ENCODE measurements at places on chromosomes 12 and 14.

- no peak for DNase-seq
Measured at GRCh38 chr12:94740601-94741362, 90.4 kb upstream of the TMCC3 start.

DNA sequence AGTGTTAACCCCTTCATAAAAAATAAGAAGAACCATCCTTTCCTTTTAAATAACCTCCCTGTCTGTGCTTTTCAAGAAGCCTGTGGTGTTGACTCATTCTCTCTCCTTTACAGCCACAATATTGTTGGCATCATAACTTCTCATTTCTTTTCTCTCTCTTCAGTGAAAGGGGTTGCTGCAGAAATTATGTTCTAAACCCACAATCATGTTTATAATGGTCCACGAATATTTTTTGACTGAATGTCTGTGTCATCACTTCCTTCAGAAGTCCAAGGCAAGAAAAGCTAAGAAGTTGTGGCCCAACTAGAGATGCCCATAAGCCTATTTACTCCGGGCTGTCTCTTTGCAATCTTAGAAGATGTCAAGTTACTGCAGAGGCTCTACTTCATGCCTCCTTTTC, 488.3 kb downstream of the APAF1 start:
- DNase-seq: no peak

DNA sequence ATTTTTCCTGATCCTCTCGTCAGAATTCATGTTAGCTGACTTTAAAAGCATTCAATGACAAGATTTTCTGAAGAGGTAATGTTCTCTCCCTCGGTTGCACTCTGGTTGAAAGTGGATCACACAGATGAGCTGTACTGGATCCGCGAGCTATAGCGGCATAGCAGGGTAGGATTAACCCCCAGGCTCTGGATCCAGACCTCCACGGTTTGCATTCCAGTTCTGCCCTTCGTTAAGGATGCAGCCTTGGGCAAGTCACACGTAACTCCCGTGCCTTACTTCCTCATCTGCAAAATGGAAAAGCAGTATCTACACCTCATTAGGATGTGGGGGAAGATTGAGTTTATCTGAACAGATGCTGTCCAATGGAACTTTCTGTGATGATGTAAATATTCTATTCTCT, 13.8 kb downstream of the CCDC92 start:
- no peak for DNase-seq

DNA sequence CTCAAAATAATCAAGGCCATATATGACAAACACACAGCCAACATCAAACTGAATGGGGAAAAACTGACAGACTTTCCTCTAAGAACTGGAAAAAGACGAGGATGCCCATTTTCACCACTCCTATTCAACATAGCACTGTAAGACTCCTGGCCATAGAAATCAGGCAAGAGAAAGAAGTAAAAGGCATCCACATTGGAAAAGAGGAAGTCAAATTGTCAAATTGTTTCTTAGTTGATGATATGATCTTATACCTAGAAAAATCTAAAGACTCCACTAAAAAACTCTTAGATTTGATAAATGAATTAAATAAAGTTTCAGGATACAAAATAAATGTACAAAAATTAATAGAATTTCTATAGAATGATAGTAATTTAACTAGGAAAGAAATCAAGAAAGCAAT, 11.2 kb downstream of the OR8S1 start:
- DNase-seq: no peak

DNA sequence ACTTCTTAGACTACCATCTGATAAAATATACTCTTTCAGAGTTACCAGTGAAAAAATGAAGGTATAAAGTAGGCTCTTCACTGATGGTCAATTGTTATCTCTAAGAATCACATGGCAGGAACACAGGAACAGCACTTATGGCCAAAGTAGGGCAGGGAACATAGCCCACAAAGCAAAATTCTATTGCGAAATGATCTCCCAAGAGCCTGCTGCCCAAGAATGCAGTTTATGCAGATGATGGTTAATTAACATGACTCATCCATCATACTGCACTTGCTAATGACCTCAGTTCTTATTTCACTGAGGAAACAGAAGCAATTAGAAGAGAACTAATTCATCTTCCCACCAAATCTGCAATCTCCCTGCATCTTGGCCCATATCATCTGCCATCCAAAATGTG, 133.8 kb downstream of the SLC2A13 start:
- DNase-seq: no peak

DNA sequence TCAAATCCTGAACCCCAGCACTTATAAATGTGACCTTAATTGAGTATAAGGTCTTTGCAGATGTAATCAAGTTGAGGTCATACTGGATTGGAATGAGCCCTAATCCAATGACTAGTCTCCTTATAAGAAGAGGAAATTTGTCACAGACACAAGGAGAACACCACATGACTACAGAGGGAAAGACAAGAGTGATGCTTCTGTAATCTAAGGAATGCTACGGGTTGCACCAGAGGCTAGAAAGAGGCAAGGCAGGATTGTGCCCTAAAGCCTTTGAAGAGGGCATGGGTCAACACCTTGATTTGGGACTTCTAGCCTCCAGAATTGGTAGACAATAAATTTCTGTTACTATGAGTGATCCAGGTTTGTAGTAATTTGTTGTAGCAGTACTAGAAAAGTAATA, 135.0 kb downstream of the FOXG1 start:
- no peak for DNase-seq

DNA sequence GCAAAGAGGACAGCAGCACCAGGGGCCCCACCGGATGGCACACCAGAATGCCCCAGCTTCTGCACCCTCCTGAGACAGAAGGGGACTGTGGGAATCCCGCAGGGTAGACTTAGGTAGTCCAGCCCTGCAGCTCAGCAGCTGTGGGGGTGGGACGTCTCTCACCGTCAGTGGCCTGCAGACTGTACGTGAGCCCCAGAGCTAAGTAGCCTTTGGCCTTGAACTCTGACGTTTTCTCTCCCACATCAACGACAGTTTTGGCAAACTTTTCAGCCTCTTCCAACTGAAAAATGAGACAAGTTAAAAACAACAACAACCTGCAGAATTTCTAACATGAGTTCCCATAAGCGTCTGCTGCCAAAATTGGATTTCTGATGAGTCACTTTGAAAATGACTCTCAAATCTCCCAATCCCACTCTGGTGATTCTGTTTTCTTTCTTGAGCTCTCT, 161.4 kb downstream of the TTC7B start:
- DNase-seq: no peak

GRCh38 chr14:63512861-63513260, 30.3 kb downstream of the PPP2R5E start:
- DNase-seq: no peak

DNA sequence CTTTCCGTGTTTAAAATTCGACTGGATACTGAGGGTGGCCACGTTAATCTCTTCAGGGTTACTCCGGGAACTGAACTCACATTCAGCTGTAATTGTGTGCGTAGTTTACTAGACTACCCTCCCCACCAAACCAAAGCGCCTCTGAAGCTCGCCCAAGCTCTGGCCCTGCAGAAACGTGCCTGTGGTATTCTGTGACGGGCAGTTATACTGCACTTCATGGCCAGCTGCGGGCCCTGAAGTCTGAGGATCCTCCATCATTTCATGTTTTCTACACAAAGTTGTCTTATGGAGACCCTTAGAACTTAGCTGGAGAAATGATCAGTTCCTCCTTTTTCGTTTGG, 688 bp downstream of the ZNF26 start:
- DNase-seq: no peak

GRCh38 chr14:101118233-101118632, 214.7 kb upstream of the RTL1 start:
- DNase-seq: no peak

DNA sequence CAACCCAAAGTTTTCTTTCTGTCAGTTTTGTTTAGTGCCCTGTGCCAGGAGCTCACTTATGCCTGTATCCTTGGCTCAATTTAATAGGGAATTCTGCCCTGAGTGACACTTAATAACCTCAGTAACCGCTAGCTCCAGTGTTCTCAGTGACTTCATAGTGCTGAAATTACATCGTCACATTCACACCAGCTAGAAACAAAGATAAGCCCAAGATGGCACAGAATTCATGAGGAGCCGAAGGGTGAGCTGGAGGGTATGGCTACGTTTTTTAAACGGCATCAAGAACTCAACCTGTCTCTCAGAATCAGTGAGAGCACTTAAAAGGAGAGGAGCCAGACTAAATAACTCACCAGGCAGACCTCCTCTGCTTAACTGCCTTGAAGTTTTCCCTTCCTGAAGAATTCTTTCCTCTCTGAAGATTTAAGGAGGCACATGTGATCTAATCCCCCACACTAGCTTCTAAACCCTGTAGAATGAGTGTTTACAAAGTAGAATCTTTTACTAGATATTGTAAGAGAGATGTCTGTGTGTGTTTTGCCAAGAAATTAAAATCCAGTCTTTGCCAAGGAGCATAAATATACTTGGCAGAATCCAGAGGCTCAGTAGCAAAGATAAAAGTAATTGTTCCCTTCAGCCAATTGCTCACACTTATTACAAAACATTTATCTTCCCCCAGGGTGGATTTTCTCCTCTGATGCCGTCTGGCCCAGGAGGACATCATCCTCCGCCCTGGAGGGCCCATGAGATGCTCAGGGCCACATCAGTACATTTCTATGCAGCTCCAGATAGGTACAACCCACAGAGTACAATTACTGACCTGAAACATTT, 37.3 kb downstream of the PTGER2 start:
- DNase-seq: no peak

DNA sequence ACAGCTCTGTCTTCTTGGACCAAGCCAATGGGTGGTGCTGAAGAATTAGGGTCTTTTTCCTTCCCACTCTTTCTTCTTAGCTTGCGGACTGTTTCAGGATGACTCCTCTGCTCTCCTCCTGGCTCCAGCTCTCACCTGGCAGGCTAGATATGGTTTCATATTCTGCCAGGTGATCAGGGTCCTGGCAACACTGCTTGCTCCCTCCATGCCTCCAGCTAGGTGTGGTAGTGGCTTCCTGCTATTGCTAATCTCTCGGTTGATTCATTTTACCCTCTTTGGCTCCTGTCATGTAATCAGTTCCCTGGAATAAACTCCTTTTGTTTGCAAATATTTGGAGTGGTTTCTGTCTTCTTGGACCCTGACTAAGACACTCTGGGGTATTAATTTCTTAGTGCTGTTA, 4.3 kb upstream of the GZMH start:
- DNase-seq: no peak

DNA sequence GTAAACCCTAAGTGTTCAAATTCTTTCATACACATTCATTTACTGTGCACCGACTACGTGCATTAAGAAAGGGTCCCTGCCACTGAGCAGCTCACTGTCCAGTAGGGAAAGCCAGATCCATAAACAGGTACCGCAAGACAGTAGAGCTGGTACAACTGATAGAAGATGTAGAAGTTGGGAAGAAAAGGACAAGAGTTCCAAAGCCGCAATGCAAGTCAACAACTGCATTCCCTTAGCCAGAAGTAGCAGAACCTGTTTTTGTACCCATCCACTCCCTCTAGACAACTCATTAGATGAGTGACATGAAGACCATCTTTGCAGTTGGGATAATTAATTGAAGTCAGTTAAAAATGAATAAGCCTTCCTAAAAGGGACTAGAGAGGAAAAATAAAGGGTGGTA, 1.3 kb downstream of the SENP1 start:
- DNase-seq: no peak

DNA sequence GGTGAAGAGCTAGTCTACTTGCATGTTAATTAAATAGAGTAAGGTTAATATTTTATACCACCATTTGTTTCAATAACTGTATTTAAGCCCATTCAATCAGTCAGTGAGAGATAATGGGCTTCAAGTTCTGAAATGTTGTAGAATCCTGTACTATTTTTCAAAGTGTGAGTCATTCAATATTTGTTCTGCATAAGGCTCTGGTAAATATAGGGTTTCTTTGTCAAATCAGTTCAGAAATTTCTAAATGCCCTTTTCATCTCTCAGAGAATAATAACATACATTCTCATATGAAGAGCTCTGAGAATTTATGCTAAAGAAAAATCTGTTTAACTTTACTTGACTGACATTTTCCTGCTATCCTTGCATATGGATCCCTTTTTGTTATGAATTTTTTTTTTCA, 493.3 kb downstream of the TMTC2 start:
- DNase-seq: no peak

DNA sequence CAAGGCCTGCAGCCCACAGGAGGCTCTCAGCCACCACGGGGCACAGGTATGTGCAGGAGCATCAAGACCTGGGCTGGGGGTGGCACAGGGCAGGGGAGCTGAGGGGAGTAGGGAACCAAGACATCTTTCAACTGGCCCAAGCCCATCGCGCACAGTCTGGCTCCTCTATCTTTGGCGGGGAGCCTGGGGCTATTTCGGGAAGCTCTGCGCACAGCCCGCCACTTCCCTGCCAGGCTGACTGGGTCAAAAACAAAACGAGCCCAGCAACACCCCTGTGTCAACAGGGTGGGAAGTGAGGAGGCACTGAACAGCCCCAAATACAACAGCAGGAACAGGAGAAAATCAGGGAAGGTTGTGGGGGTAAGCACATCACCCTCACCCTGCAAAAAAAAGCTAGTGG, 83.9 kb downstream of the ARL6IP4 start:
- peak; percentile 15 for DNase-seq

GRCh38 chr14:32381869-32382268, 52.8 kb downstream of the AKAP6 start:
- no peak for DNase-seq

GRCh38 chr12:95440401-95440800, 33.6 kb upstream of the METAP2 start:
- no peak for DNase-seq
